ENCODE measurements at places on chromosomes 1 and 21.

DNA sequence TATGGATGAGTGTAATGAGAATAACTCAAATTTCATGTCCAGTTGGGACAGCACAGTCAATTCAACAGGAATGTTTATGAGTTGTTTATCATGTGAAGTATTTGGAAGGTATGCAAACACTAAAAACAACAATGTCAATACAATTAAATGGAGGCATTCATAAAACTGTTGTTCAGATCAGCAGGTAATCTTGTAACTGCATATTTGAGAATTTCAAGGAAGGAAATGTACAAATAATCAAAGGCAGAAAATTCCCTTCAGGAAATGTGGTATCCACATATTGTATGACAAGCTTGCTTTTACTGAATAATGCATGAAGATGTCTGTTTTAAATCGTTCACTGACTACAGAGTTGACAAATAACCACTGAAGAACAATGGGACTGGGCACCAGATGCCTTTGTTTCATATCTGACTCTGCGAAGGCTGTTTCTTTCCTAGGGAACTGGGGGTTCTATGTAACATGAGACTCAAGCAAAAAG, 198.3 kb downstream of the LTN1 start:
- DNase-seq = no peak

DNA sequence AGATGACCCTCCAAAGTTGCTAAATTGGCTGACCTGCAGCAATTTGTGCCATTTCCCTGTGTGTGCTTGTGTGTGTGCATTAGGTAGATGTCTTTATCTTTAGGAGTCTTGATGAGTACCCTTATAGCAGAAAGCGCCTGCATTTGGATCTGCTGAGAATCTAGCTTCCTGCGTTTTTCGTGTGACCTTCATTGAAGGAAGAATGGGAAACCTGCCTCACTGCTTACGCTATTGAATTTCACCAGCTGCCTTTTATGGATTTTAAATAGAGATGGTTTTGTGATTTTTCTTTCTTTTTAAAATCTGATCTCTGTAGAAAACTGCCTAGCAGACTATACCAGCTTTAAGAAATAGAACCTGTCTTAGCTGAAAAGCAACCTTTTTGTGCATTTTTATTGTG, 124.5 kb downstream of the CACHD1 start:
- DNase-seq = no peak

GRCh38 chr1:66402194-66402593, 131.8 kb upstream of the SGIP1 start:
- peak; percentile 87 for DNase-seq

GRCh38 chr1:232327899-232328298, 302.0 kb downstream of the SIPA1L2 start:
- no peak for DNase-seq

GRCh38 chr21:15848634-15849560, 119.1 kb downstream of the USP25 start:
- DNase-seq = no peak

- peak; percentile 55 for DNase-seq
These were observed 104.1 kb downstream of the SIK1 start for GRCh38 chr21:43322805-43323204.

DNA sequence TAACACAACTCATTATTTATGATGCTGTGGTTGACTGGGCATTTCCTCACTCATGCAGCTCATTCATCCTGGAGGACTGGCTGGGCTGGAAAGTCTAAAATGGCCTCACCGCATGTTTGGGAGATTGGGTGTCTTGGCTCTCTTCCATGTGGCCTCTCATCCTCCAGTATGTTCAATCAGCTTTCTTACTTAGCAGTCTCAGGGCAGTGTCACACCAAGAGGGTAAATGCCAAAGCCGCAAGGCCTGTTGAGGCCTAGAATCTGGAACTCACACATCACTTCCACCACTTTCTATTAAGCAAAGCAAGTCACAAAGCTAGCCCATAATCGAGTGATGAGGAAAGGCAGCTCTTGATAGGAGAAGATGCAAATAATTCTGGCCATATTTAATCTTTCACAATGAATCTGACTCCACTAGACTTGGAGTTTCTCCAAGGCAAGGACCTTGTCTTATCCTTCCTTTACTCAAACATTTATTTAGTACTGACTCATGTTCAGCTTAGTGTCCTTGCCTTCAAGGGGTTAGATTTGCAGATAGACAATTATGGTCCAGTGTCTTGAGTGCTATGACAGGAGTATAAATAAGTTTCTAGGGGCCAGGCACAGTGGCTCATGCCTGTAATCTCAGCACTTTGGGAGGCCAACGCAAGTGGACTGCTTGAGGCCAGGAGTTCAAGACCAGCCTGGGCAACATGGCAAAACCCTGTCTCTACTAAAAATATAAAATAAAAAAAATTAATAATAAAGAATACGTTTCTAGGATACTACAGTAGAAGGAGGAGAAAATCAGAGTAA, 45.1 kb downstream of the TMEM53 start:
- no peak for DNase-seq

- no peak for DNase-seq
These were observed 964.6 kb downstream of the BRINP3 start for GRCh38 chr1:189513091-189513490.

GRCh38 chr21:34914239-34914638, 134.9 kb downstream of the RUNX1 start:
- no peak for DNase-seq

DNA sequence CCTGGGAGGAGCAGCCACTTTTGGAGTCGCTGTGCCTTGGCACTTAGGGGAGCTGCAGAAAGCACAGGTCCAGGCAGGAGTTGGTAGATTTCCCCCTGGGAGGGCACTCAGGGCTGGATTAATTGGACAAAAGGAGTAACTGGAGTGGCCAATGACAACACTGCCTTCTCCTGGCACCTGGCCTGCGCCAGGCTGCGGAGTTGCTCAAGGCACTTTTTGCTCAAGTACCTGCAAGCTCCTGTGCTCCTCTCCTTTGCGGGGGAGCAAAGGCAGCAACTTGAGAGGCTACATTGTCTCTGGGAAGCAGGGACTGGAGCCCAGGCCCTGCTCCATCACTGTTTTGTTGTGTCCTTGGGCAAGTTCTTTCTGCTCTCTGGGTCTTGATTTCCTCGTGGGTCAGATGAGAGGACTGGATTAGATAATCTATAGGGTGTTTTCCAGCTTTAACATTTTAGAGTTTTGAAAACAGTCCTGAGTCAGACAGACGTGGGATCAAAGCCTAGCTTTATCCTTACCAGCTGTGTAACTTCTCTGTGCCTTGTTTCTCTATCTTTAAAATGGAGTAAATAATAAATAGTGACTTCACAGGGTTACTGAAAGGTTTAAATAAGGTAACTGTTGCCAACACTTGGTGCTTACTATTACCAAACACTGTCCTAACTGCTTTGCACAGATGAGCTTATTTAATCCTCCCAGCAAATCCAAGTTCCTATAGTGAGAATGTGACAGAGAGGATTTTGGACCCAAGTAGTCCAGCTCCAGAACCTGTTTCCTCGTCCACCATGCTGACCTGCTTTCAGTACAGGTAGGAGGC, 18.0 kb upstream of the GRHL3 start:
- no peak for DNase-seq

- no peak for DNase-seq
These were observed 29.0 kb downstream of the POU2F1 start for GRCh38 chr1:167249702-167250101.

GRCh38 chr1:70767377-70767776, 280.2 kb downstream of the PTGER3 start:
- no peak for DNase-seq

- DNase-seq = no peak
These were observed 2.2 kb downstream of the PPP1R8 start for GRCh38 chr1:27832762-27833161.

DNA sequence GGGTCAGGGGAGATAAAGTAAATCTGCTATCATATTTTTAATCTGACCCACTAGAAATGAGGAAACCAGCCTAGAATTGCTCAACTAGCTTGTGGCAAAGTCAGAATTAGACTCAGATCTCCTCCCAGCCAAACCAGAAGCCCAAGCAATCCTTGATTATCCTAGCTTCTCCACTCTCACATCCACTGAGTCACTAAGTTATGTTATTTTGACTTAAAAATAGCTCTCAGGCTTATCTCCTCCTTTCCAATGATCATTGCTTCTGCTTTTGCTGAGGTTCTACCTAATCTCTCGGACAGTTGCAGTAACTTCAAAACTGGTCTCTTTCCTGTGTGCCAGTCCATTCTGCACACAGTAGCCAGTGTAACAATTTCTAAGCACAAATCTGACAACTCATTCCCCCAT, 22.9 kb downstream of the OVAAL start:
- DNase-seq = no peak

- DNase-seq = no peak
These were observed 7.3 kb downstream of the PFKL start for GRCh38 chr21:44306936-44307704.

DNA sequence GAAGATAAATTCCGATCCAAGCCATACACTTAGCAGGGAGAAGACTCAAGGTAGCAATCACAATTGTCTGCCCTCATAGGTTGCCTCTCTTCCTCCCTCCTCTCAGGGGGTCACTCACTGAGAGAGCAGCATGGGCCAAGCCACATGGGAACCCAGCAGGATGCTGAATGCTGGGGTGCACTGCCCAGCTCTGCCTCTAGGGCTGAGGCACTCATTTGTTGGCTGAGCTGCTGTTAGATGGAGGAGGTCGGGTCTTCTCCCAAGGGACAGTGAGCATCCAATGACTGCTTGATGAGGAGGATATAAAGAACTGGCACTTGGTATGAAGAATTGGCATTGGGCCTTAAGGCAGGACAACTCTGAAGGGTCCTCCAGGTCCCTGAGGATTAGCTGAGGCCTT, 418.8 kb downstream of the SIPA1L2 start:
- DNase-seq = no peak

- no peak for DNase-seq
These were observed 545.2 kb downstream of the LTN1 start for GRCh38 chr21:28447462-28447861.

DNA sequence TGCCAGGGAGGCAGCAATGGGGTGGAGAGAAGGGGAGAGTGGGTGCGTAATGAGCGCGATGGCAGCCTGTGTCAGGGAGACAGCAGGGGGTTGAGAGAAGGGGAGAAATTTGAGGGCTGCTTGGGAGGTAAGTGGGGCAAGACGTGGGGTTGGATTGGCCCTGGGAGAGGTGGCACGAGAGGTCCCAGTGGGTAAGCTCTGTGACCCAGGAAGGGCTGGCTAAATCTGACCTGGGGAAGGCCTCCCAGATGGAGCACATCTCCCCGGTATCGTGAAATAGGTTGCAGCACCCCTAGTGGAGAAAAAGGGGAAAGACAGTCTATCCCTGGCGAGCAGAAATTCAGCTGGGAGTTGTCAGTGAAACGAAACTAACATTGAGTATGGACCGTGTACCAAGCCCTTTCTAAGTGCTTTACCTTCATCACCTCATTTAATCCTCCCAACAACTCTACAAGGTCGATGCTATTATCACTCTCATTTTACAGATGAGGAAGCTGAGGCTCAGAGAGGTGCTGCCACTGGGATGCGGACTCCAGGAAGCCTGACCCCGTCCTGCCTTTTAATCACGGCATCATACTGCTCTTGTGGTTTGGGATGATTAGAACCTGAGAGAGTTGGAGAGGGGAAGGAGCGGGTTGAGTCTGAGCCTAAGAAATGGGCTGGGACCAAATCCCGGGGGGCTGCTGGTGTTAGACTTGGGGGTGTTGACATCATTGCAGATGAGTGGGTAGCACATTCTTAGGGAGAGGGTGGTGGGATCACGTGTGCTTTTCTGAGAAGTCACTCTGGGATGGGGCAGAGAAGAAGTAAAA, 56.6 kb upstream of the RPL11 start:
- peak; percentile 76 for DNase-seq

GRCh38 chr1:99659755-99660210, 13.9 kb downstream of the PALMD start:
- DNase-seq = no peak

GRCh38 chr1:210702506-210702905, 373.8 kb downstream of the HHAT start:
- DNase-seq = no peak

DNA sequence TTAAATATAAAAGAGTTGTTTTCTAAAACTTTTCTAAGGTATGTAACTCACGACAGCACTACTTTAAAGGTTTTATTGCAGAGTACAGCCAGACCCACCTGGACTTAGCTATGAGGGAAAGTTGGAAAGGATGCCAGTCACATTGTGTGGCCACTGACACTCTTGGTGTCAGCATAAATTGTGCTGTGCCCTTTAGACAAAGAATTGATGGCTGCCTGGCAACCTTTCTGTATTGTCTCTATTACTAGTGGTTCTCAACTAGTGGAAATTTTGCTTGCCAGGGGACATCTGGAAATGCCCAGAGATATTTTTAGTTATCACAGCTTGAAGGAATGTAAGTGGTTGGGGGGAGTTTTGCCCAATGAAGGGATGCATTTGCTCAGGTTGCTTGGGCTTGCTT, 117.5 kb upstream of the APP start:
- DNase-seq = no peak

DNA sequence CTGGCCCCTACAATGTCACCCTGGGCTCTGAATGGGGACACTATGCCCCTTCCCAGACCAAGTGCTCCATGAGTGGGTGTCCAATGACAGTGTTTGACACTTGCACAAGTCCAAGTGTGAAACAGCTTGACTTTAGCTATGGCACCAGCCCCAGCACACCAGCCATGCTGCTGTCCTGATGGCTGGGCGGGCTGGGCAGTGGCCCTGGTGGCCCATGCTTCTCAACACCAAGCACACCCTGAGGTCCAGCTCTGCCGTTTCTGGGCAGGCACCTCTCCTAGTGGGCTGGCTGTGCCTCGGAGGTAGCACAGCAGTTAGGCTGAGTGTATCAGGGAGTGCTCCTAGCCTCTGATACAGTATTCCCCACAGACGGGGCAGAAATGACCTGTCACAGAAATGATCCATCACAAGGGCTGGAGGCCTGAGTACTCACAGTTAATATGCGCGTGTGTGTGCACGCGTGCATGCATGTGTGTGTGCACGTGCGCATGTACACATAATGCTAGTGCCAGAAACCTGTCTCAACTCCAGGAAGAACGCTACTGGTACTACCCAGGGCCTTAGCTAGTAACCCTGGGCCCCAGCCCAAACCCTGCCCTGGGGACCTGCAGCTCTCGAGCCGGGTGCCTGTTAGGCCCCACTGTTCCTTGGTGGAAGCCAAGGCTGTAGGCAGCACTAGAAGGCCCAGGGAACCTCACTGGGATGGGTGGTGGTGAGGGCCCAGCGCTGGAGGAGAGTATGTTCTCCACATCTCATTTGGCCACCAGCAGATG, 134.0 kb downstream of the DMRTB1 start:
- peak; percentile 43 for DNase-seq

- DNase-seq = no peak
These were observed 42.1 kb upstream of the EDARADD start for GRCh38 chr1:236351875-236352573.

DNA sequence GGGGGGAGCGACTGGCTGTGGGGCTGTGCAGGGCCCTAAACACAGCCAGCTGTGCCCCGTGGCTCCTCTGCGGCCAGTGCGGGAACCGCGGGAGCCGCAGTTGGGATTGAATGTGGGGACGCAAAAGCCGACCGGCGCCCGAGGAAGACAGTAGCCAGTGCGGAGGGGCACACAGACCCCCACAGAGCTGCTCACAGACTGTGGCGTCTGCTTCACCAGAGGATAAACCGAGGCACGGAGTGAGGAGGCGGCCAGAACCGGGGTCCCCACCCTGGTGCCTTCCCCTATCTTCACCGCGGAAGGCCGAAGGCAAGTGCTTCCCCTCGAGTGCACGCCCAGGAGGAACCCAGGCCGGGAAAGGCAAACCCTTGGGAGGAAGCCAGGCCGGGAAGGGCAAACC, 8.7 kb upstream of the TMEM52 start:
- DNase-seq = peak; percentile 61
